ENCODE measurements at places on chromosomes 11 and 22.
A peak's percentile ranks its signal among the peaks of the same experiment; 100 is the strongest.

- no peak for DNase-seq
Measured at GRCh38 chr11:134630861-134631260, 218.8 kb upstream of the B3GAT1 start.

DNA sequence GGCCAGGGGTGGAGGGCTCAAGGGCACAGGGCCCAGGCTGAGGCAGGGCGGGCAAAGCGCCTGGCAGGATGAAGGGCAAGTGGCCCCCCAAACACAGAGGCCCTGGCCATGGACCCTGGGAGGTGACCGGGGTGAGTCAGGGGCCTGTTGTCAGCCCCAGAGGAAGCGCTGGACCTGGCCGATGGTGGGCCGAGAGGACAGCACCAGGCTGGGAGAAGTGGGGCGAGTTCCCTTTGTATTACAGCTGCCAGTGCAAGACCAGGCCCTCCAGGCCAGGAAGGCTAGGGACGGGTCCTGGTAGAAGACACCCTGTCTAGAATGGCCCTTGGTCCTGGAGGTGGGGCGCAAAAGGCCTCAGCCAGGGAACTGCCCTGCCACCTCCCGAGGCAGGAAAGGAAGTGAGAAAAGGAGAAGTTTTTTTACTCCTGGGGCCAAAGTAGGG lies 12.8 kb downstream of the CXCR5 start:
- no peak for DNase-seq

DNA sequence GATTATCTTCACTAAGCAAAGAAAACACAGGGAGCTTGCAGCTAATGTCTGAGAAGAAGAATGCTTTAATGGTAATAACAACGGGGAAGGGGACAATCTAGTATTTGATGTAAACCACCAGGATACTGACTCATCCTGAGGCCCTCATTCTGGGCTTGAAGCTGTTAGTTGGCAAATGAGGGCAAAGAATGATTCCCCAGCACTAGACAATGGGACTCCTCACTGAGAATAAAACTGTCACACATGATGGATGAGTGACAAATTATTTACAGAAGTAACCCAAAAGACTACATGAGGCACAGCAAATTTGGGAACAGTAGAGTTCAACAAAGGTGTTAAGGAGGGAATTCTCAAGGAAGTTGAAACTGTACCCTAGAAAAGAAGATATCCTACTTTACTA lies 76.3 kb downstream of the FAM168A start:
- DNase-seq: peak; percentile 23

DNA sequence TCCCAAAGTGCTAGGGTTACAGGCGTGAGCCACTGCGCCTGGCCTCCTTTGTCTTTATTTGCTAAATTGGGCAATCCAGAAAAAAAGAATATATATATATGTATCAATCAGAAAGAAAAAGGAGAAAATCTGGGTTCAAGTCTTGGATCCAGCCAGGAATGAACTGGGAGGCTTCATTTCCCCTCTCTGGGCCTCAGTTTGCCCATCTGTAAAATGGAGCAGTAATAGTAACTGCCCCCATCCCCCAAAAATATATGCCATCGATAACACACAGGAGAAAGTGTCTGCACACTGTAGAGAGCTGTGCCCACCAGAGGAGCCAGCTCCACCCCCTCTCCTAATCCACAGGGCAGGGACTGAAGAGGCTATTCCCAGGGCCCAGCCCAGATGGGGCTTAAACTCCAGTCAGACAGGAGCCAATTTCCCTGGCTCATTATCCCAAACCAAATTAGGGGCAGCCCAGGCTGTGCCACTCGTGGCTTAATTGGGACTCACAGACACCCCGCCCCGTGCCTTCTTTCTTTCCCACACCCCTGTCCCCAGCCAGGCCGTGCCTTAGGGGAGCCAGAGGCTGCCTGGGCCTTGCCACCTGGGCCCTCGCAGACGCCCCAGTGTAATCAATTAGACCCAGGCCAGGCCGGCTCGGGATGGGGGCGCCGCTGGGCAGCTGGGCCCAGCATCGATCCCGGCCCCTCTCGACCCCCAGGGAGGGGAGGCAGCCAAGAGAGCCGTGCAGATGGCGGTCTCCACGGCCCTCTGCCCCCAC lies 171.5 kb downstream of the MN1 start:
- DNase-seq: no peak

GRCh38 chr11:21037850-21038249 lies 368.5 kb downstream of the NELL1 start:
- DNase-seq: no peak

DNA sequence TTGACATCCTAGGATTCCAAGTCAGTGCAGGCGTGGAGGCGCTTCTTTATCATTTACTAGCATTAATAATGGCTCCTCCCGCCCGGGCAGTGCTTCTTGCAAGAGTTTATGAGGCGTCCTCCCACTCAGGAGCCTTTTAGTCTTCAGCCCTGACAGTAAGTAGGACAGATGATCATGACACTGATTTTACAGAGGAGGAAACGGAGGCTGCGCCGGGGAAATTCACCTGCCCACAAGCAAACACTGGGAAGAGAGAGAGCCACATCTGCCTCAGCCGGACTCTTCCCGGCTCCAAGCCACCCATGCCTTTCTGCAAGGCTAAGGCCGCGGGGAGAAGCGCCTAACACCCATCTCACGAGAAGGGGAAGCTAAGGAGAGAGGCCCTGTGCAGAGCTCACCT lies 35.9 kb downstream of the KIAA0930 start:
- no peak for DNase-seq

DNA sequence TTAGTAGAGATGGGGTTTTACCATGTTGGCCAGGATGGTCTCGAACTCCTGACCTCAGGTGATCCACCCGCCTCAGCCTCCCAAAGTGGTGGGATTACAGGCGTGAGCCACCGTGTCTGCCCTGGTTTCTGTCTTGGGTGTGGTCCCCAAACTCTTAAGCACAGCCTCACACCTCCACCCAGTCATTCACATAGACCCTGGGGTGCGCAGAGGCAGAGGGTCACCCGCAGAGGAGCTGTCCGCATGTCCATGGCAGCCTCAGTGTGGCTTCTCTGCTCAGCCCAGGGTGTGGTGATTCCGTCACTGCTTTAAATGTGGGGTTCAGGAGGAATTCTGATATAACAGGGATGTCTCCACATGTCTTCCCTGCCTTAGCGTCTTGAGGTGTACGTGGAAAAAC lies 48.5 kb upstream of the PRODH start:
- no peak for DNase-seq

DNA sequence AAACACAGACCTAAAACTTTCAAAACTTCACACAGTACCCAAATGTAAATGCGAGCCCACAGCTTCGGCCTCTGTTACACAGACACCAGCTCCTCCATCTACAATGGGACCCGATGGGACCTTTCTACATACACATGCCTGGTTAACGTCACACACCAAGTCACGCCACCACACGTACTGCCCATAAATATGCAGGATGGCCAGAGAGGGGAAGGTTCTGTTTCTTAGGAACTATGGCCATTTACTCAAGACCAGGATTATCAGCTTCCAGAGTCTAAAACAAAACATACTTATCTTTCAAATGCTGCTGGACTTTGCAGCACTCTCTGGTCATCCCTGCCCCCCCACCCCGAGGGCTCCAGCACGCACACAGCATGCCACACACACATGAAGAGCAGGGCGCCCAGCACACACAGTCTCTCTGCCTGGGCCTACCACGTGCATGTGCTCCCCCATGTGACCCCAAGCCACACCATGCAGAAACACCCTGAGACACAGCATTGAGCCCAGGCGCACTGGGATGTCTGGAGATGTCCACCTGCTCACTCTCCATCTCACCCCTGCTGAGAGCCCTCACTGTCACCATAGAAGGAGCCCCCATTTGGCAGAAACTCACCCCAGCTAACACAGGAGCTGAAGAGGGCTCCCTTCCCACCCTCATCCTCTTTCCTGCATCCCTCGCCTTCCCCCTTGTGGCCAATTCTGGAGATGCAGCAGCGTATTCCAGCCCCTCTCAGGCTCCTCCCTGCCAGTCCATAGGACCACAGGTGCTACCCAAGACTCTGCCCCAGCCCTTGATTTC lies 61.8 kb downstream of the SLC22A12 start:
- peak; percentile 83 for DNase-seq

- no peak for DNase-seq
Measured at GRCh38 chr11:124359566-124359965, 24.7 kb downstream of the OR8B2 start.

DNA sequence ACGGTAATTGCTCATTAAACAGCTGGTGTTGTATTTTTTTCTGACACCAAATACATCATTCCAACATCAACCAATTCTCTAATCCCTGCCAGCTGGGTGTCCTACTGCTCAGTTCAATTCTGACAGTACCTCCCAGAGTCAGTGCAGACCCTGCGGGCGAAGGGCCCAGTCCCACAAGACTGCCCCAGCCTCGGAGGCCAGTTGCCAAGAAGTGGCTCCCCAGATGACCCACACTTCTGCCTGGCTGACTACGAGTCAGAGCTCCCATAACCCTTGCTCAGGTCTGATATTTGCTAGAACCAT lies 147.2 kb downstream of the CTTN start:
- DNase-seq: no peak

GRCh38 chr11:129955282-129955681 lies 47.4 kb downstream of the PRDM10 start:
- DNase-seq: no peak

DNA sequence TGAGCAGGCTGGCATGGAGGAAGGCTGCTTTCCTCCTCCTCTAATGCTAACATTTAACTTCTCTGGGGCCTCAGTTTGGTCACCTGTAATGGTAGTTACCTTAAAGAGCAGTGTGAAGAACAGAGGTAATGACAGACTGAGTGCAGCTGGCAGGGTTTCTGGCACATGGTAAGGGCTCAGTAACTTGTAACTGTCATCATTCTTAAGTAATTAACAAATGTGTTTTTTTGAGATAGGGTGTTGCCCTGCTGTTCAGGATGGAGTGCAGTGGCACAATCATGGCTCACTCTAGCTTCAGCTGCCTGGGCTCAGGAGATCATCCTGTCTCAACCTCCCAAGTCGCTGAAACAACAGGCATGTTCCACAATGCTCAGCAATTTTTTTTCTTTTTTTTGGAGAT lies 242.0 kb upstream of the SYN3 start:
- no peak for DNase-seq

DNA sequence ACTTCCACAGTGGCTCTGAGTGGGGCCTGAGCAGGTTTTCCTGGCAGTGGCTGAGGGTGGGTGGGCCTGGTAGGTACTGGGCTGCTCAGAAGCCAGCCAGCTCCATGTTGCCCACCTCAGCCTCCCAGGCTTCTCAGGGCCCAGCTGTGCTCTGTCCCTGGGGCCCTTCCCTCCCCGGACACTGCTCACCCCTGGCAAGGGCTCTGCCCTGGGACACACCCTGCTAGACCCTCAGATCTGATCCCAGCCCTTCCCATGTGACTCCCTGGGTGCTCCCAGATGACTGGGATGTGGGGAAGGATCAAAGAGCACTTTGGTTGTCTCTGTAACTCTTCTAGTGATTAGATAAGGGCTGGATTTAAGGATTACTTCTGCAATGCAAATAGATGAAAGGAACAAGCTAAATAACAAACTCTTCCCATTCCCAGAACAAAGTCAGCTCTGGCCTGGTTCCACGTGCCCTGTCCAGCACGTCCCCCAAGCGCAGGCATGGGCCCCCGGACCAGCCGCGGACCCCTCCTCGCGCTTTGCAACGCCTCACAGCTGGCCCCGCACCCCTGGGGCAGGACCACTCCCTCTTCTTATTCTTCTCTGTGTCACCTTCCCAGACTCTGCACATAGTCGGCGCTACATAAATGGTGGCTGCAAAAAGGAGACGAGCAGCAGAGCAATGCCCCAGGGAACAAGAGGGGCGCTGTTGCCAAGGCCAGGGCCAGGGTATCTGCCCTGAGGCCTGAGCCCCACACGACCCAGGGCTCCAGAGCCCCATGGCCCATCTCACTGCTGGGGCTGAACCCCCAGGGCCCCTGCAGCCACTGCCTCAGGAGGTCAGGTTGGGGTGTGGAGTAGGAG lies 5.7 kb upstream of the KRTAP5-6 start:
- no peak for DNase-seq

DNA sequence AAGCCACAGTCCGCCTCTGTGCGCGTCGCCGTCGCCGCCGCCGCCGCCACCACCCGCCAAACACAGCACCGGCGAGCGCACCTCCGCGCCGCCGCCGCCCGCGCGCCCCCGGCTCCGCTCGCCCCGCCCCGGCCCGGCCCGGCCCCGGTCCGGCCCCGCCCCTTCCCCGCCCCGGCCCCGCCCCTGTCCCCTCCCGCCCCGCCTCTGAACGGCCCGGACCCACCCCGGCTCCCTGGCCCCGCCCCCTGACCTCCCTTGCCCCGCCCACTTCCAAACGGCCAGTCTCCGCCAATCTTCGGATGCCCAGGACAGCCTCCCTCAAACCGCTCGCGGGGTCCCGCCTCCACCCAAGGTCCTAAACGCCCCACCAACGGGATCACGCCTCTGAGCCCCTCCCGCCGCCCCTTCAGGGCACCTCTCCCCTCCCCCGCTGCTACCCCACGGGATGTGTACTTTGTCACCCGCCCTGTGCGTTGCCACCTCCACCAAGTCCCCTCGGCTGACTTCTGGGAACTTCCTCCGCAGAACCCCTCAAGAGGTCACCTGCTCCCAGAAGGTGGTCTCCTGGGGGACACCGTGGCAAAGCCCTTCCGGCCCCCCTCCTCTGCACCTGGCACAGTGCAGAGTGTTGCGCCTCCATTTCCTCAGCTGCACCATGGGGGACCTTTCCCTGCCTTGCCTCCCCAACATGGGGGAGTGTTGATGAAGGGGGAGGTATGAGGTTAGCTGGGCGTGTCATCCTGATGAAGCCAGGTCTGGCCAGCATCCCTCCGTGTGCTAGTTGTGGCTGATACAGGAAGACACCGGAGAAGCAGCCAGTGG lies at the start of gene KIAA0930:
TSS of gene KIAA0930 (minus strand) at position 85 of the 822 bp plus-strand sequence. CDS start 191 bp downstream, outside the sequence.
- peak; percentile 86 for DNase-seq

- no peak for DNase-seq
Measured at GRCh38 chr11:12167061-12168000, 56.9 kb downstream of the MICAL2 start.

DNA sequence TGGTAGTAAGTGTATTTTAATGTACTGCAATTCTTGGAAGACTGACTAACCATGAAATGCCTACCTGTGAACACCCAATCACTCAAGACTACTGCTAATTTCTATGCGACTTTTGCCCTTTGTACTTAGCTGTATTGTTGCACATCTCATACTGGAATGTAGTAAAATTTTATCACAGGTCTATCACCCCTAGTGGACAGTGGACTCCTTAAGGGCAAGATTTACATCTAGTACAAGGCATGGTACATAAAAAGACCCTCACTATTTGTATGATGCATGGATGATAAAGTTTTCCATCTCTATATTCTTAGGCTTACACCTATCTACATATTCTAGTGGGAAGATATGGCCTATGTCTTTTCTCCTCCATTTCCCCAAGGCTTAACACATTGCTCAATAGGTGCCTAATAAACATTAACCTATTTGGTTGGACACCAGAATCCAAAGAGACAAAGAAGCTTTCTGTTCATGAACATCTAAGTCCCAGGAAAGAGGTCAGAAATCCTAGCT lies 26.1 kb downstream of the SERGEF start:
- no peak for DNase-seq

- no peak for DNase-seq
Measured at GRCh38 chr11:112533682-112534081, 273.0 kb upstream of the PLET1 start.

GRCh38 chr11:4713241-4713640 lies 8.7 kb downstream of the MMP26 start:
- DNase-seq: no peak

GRCh38 chr11:73640592-73640991 lies 5.8 kb upstream of the PLEKHB1 start:
- DNase-seq: no peak

Data from DND-41 (cell line).